ENCODE measurements at places on chromosomes 2 and 18. TPM values are rescaled to one million over a fixed set of nuclear protein-coding genes. Genes with fewer than 3 reads are reported as not detected.

DNA sequence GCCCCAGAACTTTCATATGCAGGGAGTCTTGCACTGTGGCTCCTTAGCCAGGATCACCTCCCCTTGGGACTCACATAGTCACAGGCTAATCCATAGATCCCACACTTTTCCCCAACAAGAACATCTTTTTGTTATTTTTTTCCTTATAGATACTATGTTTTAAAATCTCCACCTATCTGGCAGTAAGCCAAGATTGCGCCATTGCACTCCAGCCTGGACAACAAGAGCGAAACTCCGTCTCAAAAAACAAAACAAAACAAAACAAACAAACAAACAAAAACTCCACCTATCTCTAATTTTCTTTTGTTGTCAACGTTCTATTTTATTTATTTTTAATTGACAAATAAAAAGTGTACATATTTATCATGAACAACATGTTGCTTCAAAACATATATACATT is 141.7 kb downstream of the PDE11A start:
- DNase-seq, result no peak
- no peaks in the 10 kb centered on the region for H3K27me3 ChIP-seq
- no peaks in the 10 kb centered on the region for H3K36me3 ChIP-seq
- H3K4me3 ChIP-seq, result no peak overlapping the region
- H3K27ac ChIP-seq, result no peak overlapping the region

- DNase-seq, result no peak
- H3K4me1 ChIP-seq, result no peaks in the 10 kb centered on the region
- H3K4me3 ChIP-seq, result no peak overlapping the region
- no peak overlapping the region for H3K27ac ChIP-seq
Measured at GRCh38 chr2:69278366-69278765, 108.7 kb downstream of the GFPT1 start.

GRCh38 chr2:55097461-55098410 is 47.5 kb upstream of the RTN4 start:
- DNase-seq, result no peak
- no peak overlapping the region for H3K4me3 ChIP-seq
- H3K27ac ChIP-seq, result no peak overlapping the region
- H3K36me3 ChIP-seq, result no peaks in the 10 kb centered on the region

The ANKRD30B gene
- total RNA-seq, result not detected

The TNFAIP6 gene
- 0.81 TPM for total RNA-seq

The CLK1 gene
- 49.4 TPM for total RNA-seq

DNA sequence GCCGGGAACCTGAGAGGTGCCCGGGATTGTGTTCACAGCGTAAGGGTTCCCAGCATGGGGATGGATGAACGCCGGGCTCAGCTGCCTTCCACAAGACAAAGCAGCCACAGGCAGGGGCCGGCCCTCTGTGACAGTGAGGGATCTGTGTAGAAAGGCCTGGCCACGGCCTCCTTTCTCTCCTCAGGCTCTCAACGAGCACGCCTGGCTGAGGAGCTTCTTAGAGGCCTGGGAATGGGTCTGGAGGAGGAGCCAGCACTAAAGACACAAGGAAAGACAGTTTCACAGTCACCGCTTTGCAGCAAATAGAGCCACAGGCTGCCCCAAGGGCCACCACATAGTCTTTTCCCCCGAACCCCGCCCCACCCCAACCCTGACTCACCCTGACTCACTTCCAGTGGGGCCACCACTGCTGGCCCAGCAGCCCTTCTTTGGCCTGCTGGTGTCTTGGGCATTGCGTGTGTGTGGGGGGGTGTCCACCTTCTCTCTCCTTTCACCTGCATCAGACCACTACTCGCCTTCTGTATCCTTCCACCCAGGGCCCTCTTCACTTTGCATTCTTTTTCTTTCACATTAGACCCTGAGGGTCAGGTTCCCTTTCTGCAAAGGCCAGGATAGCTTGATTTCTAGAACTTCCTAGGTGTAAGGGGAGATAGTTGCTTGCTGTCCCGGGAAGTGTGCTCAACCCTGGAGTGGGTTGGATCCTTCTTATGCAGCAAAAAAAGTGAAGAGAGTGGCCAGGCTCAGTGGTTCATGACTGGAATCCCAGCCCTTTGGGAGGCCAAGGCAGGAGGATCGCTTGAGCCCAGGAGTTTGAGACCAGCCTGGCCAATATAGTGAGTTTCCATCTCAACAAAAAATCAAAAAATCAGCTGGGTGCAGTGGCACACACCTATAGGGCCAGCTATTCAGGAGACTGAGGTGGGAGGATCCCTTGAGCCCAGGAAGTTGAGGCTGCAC is 19.3 kb upstream of the HPCAL1 start:
- H3K27ac ChIP-seq, result no peak overlapping the region
- no peak for DNase-seq
- H3K4me1 ChIP-seq, result no peaks in the 10 kb centered on the region
- no peak overlapping the region for H3K4me3 ChIP-seq
- no peaks in the 10 kb centered on the region for H3K36me3 ChIP-seq

DNA sequence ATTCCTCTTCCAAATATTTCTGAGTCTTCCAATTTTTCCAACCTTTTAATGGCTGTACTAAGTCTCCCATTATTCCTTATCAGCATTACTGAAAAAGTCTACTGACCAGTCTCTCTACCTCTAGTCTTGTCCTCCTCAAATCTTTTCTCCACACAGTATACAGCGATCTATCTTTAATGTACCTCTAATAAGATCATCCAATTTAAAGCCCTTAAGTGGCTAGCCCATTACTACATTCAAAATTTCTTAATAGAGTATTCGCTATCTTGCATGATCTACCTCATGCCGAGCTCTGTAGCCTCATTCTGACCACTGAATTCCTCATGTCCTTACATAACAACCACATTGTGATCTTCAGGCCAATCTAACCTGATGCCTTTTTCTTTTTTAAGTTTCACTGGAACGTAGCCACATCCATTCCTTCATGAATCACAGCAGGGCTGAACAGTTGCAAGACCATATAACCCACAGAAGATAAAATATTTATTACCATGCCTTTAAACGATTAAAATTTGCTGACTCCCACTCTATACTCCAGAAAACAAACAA is 57.9 kb downstream of the SLC66A3 start:
- H3K36me3 ChIP-seq, result peaks cover 41% of the 10 kb centered on the region
- H3K4me1 ChIP-seq, result no peaks in the 10 kb centered on the region
- H3K27ac ChIP-seq, result no peak overlapping the region
- no peak overlapping the region for H3K4me3 ChIP-seq
- no peak for DNase-seq

The TANK gene
- 23.9 TPM for total RNA-seq

The XPO1 gene
- total RNA-seq, result 320 TPM

The VIT gene
- total RNA-seq, result 0.15 TPM

DNA sequence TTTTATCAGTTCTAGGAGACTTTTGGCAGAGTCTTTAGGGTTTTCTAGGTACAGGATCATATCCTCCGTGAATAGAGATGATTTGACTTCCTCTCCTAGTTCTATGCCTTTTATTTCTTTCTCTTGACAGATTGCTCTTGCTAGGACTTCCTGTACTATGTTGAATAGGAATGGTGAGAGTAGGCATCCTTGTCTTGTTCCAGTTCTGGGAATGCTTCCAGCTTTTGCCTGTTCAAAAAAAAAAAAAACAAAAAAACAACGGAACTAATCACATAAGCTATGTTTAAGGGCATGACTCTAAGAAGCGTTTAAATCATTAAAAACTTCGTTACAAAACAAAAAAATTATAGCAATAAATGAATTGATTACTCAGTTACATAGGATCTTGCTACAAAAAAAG is 145.7 kb downstream of the NUP35 start:
- DNase-seq, result no peak
- H3K36me3 ChIP-seq, result no peaks in the 10 kb centered on the region

DNA sequence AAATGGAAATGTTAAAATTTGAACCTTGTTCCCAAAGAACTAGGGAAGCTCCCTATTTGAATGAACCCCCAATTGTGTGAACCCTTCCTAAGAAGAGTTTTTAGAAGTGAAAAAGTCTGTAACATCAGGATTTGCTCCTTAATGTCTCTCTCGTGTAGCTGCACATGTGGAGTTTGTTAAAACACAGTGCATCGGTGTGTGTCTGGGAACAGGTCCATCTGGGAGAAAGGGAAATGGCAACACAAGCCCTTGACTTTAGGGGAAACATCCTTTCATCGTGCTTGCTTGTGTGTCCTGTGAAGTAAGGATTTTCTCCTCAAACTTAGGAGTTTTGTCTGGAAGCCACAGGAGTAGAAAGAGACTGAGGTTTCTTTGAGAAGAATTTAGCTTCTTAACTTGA is 203.9 kb downstream of the PRKCE start:
- no peaks in the 10 kb centered on the region for H3K36me3 ChIP-seq
- no peaks in the 10 kb centered on the region for H3K4me1 ChIP-seq
- no peak overlapping the region for H3K4me3 ChIP-seq
- no peak for DNase-seq
- H3K27me3 ChIP-seq, result no peaks in the 10 kb centered on the region

The FOXI3 gene
- 18.3 TPM for total RNA-seq

- DNase-seq, result no peak
- H3K27ac ChIP-seq, result no peak overlapping the region
- no peaks in the 10 kb centered on the region for H3K27me3 ChIP-seq
- H3K4me1 ChIP-seq, result no peaks in the 10 kb centered on the region
- no peaks in the 10 kb centered on the region for H3K36me3 ChIP-seq
Measured at GRCh38 chr2:2107141-2107540, 223.9 kb downstream of the MYT1L start.

DNA sequence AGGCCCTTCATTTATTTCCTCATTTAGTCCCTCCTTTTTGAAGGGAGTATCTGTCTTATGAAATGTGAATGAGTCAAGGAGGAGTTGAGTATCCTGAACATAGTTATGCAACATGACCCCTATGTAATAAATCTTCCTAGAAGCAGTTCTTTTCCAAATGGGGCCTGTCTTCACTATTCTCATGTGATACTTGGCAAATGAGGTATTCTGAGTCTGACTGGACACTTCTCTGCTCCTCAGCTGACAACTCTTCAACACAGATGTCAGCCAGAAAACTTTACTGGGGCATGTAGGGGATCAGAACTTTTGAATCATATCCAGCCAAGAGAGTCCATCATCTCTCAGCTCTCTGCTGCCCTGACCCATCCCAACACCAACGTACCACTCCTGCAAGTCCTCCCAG is 291.6 kb downstream of the ZNF385B start:
- H3K27me3 ChIP-seq, result no peaks in the 10 kb centered on the region
- no peak overlapping the region for H3K4me3 ChIP-seq
- DNase-seq, result no peak

GRCh38 chr2:106115250-106115649 is 78.9 kb downstream of the UXS1 start:
- no peak overlapping the region for H3K27ac ChIP-seq
- no peak for DNase-seq
- H3K27me3 ChIP-seq, result no peaks in the 10 kb centered on the region
- peaks cover 35% of the 10 kb centered on the region for H3K36me3 ChIP-seq

GRCh38 chr2:76491503-76491902 is 780.8 kb upstream of the GCFC2 start:
- H3K4me3 ChIP-seq, result no peak overlapping the region
- no peaks in the 10 kb centered on the region for H3K4me1 ChIP-seq
- no peak overlapping the region for H3K27ac ChIP-seq
- no peak for DNase-seq
- H3K27me3 ChIP-seq, result no peaks in the 10 kb centered on the region
- H3K36me3 ChIP-seq, result no peaks in the 10 kb centered on the region

DNA sequence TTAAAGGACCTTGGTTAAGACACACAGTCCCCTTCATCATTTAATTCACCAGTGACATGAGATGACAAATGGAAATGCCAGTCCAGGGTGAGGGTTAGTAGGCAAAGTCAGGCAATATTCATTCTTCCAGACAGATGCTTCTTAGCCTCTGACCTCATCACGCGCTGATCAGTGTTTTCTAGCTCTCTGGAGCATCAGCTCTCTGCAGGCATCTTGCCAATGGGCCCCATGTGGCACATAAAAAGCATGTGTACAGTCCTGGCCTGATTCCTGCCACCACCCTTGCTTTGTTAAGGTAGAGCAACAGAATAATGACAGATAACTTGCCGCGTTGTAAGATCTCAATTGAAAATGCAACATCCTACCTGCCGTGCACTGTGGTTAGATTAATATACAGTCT is 20.3 kb upstream of the NPAS2 start:
- no peaks in the 10 kb centered on the region for H3K27me3 ChIP-seq
- DNase-seq, result no peak
- H3K4me1 ChIP-seq, result no peaks in the 10 kb centered on the region
- no peak overlapping the region for H3K4me3 ChIP-seq
